Right renal pelvis (tissue), 4 donors: ENCODE measurements at places on chromosomes 3 and 15. TPM values are rescaled to one million over a fixed set of nuclear protein-coding genes. Genes with fewer than 3 reads are reported as not detected.

GRCh38 chr3:71862371-71863140 lies 77.6 kb upstream of the PROK2 start:
- DNase-seq: no peak

- no peak for DNase-seq
Observed at GRCh38 chr15:70714565-70714964, 48.8 kb downstream of the UACA start.

DNA sequence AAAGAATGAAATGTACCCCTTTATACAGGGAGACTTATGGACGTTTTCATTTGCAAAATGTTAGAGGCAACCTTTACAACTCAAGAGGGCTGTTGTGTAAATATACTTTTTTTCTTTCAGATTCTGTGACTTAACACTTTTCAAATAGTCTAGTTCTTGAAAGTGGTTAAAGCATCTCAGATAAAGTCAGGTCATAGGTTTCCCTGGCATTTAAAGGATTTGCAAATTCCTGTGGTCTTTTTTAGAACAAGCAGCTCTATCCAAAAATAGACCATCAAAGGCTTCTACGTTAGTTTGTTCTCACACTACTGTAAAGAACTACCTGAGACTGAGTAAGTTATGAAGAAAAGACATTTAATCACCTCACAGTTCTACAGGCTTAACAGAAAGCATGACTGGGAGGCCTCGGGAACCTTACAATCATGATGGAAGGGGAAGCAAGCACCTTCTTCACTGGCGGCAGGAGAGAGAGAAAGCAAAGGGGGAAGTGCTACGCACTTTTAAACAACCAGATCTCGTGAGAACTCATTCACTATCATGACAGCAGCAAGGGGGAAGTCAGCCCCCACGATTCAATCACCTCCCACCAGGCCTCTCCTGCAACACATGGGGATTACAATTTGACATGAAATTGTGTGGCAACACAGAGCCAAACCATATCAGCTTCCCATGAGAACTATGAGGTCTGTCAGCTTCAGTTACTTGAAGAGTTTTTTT lies 23.3 kb upstream of the GABRR3 start:
- DNase-seq: no peak

- DNase-seq: peak; percentile 12
Observed at GRCh38 chr3:10950476-10951294, 41.9 kb upstream of the SLC6A1 start.

Gene CPA3
- 0.28 TPM for polyA plus RNA-seq

Gene C3orf33
- 10.7 TPM for polyA plus RNA-seq

Gene CSTA
- 0.91 TPM for polyA plus RNA-seq

Gene GOLGA8J
- 1.4 TPM for polyA plus RNA-seq

Gene CADPS
- polyA plus RNA-seq: 1.9 TPM
